Erythroblast (primary cell): ENCODE measurements at places on chromosomes 7 and 10.

DNA sequence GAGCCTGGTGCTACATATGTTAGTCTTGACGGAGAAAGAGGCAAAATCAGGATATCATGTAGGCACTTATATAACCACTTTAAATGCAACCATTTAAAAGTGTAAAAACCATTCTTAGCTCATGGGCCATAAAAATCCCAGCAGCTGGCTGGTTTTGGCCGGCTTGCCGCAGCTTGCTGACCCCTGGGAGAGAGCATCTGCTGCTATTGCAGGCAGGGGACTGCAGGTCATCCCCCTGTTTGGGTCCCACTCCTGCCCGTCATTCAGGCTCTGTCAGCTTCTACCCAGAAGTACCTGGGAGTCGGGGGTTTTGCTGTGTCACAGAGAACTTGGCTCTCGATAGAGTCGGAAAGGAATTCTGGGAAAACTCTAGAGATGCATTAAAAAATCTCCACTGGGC lies 187.4 kb downstream of the CUX1 start:
- DNase-seq = no peak

GRCh38 chr7:116021237-116021636 lies 9.3 kb downstream of the TFEC start:
- no peak for DNase-seq

- DNase-seq = no peak
These were observed 39.6 kb downstream of the SORCS3 start for GRCh38 chr10:104680467-104681401.

DNA sequence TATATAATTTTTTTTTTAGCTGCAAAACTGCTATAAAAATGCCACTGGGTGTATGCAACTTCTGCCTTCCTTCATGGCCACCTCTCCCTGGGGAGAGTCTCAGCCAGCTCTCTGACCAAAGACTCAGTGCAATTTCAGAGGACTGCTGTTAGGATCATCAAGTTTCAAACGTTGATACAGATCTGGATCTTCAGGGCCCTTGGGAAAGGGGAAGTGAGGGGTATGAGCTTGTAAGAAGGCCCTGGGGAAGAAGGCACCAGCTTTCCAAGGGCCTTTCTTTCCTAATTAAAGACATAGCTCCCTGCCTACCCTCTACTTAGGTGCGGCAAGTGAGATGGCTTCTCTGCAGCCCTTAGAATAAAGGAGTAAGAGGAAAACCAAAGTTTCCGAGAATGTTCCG lies 130.4 kb downstream of the CUL2 start:
- no peak for DNase-seq

GRCh38 chr7:138882249-138882648 lies 84.3 kb upstream of the ATP6V0A4 start:
- DNase-seq = no peak

GRCh38 chr10:10520491-10521385 lies 496.9 kb upstream of the CELF2 start:
- DNase-seq = no peak

DNA sequence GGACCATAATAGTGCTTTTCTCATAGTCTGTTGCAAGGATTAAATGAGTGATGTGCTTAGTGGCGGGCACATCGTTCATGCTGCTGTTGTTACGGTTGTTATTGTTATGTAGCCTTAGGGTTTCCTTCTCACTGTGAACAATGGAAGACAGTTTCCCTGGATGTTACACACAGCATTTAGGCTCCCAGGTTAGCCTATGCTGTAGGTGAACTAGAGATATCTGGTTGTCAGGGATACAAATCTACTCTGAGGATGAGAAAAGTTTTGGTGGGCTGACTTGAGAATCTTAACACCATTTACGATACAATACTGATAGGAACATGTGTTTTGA lies 14.7 kb downstream of the SH3PXD2A start:
- DNase-seq = no peak

DNA sequence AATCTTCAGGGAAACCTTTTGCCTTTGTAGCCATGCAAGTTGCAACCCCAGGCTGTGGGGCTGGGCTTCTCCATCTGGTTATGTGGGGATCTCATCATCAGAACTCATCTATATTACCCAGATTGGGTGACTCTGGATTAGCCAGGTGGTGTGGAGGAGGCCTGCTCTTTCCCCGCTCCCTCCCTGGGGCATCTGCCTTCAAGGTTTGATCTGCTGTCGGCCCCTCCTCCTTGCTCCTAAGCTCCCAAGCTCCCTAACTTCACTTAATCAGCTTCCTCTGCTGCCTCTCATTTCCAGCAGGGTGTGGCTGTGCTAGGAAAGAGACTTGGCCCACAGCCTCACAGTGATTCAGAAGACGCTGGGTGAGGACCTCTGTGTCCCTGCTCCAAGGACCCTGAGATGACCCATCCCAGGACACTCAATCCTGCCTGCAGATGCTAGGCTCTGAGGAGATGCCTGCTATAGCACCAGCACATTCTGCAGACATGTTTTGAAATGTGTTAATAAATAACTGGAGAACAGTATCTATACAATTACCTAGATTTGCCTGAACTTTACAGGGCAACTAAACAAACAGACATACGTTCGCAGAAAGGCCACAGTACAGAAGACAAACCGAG lies 392.1 kb upstream of the PODXL start:
- DNase-seq = no peak

- no peak for DNase-seq
These were observed 48.5 kb downstream of the SMKR1 start for GRCh38 chr7:129550693-129551360.

DNA sequence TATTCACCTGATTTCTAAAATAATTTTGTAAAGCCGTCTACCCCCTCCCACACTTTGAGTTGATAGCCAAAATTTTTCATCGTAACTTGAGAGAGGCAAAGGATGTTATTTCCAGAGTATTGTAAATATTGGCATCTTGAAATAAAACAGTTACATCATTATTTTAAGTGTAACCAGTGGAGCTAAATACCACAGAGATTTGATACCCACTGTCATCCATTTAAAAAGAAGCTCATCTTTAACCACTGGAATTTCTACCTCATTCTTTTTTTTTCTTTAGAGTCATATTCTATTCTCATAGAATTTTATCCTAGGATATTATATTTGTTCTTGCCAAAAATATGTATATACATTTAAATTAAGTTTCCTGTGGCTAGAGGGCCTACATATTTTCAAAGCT lies 48.6 kb downstream of the CAMK1D start:
- no peak for DNase-seq

DNA sequence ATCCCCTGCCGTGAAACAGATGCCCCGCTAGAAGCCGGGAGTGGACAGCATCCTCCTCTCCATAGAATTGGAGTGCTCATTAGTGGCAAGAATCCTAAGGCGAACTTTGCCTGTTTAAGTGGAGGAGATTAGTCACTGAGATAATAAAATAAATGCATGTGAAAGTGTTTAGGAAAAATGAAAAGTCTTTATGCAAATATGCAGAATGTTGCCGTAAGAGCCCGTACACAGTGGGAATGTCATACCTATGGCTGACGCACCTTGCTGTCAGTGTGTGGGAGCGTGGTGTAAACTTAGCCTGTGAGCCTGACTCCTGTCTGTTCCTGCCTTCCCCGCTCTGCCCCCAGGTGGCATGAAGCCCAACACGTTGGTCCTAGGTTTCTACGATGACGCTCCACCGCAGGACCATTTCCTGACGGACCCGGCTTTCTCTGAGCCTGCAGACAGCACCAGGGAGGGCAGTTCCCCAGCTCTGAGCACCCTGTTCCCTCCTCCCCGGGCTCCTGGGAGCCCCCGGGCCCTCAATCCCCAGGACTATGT lies 1.7 kb upstream of the TRIP6 start:
- DNase-seq = no peak

- DNase-seq = no peak
These were observed 43.2 kb downstream of the CHST3 start for GRCh38 chr10:72007246-72007892.

DNA sequence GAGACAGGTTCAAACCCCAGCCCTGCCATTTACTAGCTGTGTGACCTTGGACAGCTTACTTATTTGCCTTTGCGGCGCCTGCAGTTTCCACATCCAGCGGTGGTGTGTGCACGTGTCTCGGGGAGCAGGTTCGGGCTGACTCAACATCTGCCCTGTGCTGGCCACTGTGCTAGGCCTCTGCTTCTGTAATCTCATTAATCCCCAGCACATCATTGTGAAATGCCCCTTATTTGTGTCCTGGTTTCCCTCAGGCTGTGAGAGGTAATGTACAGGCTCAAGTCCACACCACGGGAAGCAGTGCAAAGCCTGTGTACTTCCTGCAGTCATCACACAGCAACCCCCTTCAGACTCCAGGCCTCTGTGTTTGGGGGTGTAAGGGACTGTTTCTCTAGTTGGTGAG lies 285.7 kb downstream of the RPS24 start:
- no peak for DNase-seq

- DNase-seq = no peak
These were observed 23.0 kb downstream of the AMZ1 start for GRCh38 chr7:2710901-2711551.

DNA sequence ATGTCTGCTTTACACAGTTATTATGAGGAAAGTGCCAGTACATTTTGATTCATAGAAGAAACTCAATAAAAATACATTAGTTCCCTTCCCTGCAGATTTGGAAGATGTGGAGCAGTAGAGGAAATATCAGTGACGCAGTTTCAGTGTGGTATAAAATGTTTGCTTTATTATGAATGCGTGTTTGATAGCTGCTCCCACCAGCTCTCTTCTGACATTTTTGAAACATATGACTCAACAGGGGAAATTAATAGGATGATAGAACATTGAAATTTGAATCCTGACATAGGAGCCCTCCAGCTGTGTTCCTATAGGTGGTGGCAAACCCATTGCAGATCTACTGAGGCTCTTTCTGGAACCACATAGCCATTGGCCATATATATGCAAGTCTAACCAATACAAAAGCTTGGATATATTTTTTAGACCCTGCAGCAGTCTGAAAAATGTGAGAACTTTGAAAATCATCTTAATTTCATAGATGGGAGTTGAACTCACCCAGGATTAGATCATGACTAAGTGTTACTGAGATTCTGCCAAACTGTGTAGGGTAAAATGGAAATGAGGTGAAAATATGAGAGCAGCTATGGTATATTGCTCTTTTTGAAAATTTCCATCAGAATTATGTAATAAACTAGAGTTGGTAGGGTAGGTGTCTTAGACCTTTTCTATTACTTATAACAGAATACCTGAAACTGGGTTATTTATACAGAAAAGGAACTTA lies 47.8 kb downstream of the BZW2 start:
- no peak for DNase-seq

GRCh38 chr7:151498495-151498894 lies 21.2 kb downstream of the RHEB start:
- DNase-seq = no peak

GRCh38 chr10:3871424-3871996 lies 86.5 kb upstream of the KLF6 start:
- DNase-seq = no peak

GRCh38 chr10:29482591-29483431 lies 152.0 kb downstream of the SVIL start:
- DNase-seq = no peak

DNA sequence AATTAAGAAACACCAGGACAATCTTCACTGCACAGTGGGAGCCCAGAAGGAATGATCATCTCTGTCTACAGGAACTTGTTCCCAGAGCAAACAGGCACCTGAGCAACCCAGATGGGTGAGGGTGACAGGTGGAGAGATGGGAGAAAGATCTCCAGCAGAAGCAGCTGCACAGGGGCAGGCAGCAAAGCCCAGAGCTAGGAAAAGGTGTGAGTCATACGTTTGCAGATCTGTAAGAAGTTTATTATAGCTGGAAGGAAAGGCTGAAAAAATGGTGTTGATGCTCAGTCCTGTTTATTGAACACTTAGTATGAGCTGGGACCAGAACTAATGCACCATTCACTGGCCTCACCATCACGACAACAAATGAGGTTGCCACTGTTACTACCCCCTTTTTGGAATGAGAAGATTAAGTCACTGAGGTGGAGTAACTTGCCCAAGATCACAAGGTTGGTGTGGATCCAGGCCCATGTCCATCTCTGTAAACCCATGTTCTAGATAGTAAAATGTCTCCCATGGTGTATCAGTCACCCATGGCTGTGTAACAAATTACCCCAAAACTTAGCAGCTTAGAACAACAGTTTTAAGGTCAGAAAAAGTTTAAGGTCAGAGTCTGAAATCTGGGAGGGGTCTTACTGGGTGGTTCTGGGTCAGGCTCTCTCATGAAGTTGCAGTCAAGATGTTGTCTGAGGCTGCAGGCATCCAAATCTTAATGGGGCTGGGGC lies 506.9 kb downstream of the RPS24 start:
- DNase-seq = no peak

- DNase-seq = no peak
These were observed 239.0 kb downstream of the REEP3 start for GRCh38 chr10:63760034-63760707.

- no peak for DNase-seq
These were observed 47.7 kb downstream of the SHOC2 start for GRCh38 chr10:110967009-110967630.

- no peak for DNase-seq
These were observed 76.9 kb downstream of the LRMDA start for GRCh38 chr10:75508239-75508813.

DNA sequence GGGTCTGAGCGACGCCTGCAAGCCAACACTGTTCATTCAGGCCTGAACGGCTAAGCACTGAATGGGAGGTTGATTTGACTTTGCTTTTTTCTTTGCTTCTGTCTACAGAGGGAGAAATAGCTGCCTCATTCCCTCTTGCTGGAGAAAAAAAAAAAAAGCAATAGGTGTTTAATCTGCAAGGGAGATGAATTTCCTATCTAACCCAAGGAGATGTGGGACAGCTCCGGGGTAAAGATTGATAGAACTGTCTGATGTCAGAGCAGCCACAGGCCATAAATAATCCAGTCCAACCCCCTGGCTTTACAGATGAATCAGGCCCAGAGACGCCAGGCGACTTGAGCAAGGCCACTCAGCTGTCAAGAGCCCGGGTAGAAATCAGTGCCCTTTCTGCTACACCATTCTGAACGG lies 168.0 kb downstream of the ARHGAP12 start:
- DNase-seq = no peak

- no peak for DNase-seq
These were observed 695.6 kb upstream of the IGFBP3 start for GRCh38 chr7:46616636-46617035.

DNA sequence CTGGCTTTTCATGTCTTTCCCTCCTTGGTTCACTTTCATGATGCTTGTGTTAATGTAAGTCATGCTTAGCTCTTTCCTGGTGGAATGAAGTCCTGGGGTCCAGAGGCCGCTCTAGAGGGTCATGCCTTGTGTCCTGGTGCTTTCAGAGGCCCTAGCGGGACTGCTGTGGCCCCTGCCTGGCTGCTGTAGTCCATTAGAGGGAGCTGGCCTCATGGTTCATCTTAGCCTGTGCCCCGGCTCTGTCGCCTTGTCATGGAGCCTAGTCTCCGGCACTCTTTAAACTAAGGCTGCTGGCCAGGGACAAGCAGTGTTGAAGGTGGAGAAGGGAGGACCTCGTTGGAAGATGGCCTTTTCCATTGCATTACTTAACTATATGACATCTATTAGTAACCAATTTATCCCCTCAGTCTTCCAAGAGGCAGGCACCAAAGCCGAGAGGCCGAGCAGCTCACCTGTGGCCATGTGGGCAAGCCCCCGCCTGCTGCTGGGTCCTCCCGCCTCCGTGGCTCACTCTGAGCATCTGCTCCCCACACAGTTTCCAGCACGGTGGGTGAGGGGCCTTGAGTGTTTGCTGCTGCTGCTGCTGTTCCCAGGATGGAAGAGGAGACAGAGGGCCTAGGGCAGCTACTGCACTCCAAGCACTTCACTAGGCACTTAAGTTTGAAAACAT lies 5.0 kb upstream of the NDUFB2 start:
- DNase-seq = no peak
